LHCN-M2 (cell line): ENCODE measurements at places on chromosomes 5 and 9. TPM values are rescaled to one million over a fixed set of nuclear protein-coding genes. Genes with fewer than 3 reads are reported as not detected.

GRCh38 chr5:31983851-31984250 is 190.3 kb downstream of the GOLPH3 start:
- peak; percentile 47 for DNase-seq

- no peak for DNase-seq
These were observed 185.7 kb downstream of the NR3C1 start for GRCh38 chr5:143217804-143218160.

DNA sequence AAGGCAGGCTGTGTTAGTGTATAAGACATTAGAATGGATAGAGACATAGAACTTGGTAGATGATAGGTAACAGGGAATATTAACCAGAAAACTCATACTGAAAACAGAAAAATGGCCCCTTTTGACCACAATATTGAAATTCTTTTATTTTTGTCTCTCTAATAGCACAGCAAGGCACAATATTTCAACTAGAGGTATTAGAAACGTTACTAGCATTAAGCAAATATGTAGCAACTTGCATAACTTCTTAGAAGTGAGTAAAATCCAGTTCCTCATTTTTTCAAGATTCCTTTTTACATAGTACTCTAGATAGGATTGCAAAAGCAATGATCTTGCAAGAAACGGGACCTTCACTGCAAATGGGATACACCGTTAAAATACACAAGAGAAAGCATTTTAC is 102.7 kb upstream of the VCAN start:
- DNase-seq, result no peak

DNA sequence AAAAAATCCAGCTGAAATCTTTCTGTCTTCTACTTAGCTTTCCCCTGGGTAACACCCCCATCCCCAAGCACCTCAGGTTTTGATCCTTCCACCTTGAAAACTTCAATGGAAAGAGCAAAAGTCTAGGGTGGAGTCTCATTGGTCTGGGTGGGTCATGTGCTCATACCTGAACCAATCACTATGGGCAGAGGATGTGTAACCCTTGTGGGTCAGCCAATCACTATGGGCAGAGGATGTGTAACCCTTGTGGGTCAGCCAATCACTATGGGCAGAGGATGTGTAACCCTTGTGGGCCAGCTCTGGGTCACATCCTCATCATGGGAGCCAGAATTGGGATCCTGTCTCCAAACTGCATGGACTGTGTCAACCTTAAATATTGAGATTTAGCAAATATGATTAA is 18.5 kb downstream of the NAIF1 start:
- no peak for DNase-seq

GRCh38 chr9:98972716-98973115 is 29.0 kb downstream of the COL15A1 start:
- DNase-seq, result no peak

DNA sequence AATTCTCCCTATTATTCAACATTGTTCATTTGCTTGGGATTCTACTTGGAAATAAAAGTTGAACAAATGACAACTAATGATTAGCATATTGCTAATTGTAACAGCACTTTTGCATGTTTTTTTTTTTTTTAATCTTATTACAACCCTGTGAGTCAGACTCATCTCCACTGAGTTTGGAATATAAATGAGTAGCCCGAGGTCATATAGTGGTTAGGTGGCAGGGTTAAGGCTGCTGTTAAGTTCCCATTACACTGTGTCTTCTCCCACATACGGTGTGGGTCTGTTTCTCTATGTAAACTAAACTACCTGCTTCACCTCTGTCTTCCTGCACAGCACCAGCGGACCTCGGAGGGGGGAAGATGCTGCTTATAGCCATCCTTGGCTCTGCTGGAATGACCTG is 92.4 kb downstream of the EQTN start:
- DNase-seq, result peak; percentile 45

Gene NKD2
- not detected in 2 replicates for total RNA-seq

DNA sequence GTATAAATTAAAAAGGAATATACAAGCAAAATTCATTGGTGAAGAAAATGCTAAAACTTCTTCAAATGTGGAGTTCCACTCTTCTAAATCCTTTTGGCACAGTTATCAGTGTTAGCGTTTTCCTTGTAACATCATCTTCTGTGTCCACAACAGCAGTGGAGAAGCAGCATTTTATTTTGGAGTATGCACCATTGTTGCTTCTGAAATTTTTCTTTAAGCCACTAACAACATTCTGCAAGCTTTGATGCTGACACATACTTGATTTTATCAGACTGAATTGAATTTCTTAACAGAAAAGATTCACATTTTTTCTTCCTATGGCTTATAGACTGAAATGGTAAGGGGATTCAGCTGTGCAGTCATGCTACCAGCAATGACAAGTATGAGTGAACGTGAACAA is 60.8 kb upstream of the PTGER4 start:
- DNase-seq, result no peak

Gene TUSC1
- 11.7 and 14.1 TPM in 2 replicates for total RNA-seq

DNA sequence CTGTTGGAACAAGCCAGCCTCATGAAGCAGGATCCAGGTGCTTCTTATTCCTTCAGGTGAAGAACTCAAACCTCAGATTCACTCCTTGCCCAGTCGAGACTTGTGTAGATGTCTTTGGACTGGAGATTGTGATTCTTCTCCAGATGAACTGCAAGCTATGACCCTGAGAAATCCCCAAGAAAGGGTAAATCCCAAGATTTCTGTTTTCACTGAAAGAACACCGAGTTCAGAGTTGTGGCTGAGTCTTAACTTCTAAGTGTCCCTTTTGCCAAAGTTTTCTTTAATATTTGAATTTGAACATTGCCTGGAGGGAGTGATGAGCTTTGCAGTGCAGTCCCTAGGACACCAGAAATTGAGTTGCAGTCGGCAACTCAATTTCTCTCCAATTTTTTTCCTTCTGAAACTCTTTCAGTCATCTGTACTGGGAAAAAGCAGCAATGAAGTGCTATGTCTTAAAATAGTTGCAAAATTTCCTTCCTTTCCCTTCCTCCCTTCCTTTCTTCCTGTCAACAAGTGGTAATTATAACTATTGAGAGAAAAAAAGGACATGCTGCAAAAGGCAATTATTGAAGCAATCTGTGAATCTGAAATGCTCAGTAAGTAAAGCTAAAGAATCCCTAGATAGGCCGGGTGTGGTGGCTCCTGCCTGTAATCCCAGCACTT is 56.1 kb downstream of the ANKRD55 start:
- DNase-seq, result no peak

DNA sequence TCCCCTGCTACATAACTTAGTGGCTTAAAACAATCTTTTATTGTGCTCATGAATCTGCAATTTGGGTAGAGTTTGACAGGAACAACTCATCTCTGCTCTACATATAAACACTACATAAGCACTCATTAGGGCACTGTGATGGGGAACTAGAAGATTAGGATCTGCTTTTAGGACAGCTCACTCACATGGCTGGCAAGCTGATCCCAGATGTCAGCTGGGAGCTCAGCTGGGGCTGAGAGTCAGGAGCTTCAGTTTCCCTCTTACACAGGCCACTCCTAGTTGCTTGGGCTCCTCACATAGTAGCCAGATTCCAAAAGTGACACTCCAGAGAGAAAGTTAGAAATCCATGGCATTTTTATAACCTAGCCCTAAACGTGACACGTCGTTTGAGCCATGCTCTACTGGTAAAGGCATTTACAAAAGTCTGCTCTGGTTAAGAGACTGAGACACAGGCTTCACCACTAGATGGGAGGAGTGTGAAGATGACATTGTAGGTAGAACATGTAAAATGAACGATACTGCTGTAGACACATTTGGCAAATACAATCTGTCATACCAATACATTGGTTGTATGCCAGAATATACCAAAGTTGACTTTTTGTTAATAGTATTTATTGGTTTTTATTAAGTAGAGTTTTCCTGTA is 23.6 kb downstream of the SCAI start:
- peak; percentile 38 for DNase-seq

Gene TSLP
- 0.90 and 1.3 TPM in 2 replicates for total RNA-seq

- peak; percentile 36 for DNase-seq
These were observed 66.7 kb downstream of the SIL1 start for GRCh38 chr5:139131465-139131864.

DNA sequence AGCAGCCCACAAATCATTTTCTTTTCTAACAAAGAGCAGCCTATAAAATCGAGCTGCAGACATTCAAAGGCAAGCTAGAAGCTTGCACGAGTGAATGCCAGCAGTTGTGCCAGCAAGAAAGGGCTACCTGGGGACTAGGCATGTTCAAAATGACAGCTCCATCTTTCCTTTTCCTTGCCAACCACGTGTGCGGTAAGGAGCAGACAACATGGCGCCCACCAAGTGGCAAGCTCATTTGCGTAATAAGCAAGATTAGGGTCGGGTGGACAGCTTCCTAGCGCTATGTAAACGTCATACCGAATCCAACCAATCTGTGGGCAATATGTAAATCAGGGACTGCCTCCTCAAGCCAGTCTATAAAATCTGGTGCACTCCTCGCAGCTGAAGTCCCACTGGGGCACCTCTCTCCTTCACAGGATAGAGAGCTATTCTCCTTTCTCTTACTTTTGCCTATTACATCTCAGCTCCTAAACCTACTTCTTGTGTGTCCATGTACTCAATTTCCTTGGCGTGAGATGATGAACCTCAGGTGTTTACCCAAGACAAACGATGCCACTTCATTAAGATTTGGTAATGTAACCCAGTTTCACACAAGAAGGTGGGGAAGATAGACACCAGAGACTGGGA is 22.5 kb upstream of the SPARC start:
- no peak for DNase-seq

Gene RNF145
- 43.7 and 44.4 TPM in 2 replicates for total RNA-seq

DNA sequence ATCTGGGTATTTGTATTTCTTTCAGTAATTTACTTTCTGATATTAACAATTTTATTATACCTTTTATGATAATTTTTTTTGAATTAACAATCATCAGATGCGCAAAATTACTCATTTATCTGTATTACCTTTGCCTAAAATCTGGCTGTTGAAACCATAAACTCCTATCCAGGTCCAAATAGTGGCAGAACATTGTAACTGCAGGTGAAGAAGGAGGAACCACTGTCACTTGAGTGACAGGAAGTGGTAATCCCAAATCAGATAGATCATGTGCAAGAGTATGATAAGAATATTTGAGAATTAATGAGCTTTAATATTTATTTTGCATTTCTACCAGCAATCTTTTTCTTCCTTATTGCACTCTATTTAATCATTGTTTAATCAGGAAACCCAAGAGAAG is 139.3 kb upstream of the TLE4 start:
- no peak for DNase-seq

Gene ARL15
- 8.7 and 11.2 TPM in 2 replicates for total RNA-seq

Gene KLHL9
- 35.5 and 39.4 TPM in 2 replicates for total RNA-seq

Gene SLC6A19
- not detected in 2 replicates for total RNA-seq

GRCh38 chr5:178121391-178122276 is 8.3 kb downstream of the N4BP3 start:
- DNase-seq, result peak; percentile 36

Gene ESM1
- total RNA-seq, result 0.98 and 6.7 TPM in 2 replicates

DNA sequence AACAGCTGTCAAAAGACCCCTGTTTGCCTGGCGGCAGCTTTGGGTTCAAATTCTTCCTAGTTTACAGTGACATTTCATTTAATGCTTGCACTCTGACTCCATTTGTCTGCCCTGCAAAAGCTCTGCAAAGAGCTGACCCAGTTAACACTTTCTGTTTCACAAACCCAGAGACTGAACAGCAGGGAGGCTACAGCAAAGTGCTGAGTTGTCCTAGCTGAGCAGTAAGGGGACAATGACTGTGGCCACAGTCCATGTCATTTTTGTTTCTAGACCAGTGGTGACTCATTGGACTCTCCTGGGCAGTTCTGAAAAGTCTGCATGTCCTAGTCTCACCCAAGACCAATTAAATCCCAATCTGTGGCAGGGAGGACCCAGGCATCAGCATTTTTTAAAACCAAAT is 994.8 kb upstream of the WWC1 start:
- no peak for DNase-seq

Gene KCNV2
- total RNA-seq, result not detected in 2 replicates

DNA sequence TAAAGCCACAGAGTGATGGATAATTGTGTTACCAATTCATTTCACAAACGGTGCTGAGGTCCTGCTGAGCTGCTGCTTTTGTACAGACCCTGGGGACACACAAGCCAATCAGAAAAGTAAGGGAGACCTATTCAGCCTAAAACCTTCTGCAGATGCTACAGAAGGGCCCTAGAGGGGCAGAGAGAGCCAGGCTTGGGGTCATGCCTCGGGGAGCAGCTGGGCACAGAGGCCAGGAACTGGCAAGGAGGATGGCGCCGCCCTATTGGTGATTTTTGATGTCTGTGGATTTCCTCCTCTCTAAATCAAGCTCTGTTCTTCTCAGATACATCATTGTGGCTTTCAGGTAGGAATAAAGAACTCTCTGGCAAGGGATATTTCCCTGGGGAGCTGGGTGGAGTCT is 181.9 kb downstream of the ZNF462 start:
- DNase-seq, result no peak

DNA sequence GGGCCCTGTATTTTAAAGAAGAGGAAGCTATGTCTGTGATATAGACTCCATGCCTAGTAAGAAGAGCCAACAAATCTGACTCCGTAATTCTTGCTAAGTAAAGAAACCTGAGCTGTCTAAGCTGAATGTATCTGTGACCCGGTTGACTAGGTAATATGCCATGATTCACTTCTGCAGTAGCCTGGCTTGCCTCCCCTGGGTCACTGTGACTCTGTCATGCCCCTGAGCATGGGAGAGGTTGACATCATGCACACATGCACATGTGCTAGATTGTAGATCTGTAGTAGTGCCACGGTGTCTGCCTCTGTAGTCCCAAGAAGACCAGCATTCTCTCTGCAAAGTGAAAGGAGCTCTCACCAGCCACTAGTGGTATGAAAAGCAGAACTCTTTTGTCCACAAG is 9.1 kb downstream of the SLC22A5 start:
- no peak for DNase-seq

Gene PCDH1
- not detected in 2 replicates for total RNA-seq

GRCh38 chr5:78050888-78051287 is 243.6 kb downstream of the AP3B1 start:
- DNase-seq, result peak; percentile 8

DNA sequence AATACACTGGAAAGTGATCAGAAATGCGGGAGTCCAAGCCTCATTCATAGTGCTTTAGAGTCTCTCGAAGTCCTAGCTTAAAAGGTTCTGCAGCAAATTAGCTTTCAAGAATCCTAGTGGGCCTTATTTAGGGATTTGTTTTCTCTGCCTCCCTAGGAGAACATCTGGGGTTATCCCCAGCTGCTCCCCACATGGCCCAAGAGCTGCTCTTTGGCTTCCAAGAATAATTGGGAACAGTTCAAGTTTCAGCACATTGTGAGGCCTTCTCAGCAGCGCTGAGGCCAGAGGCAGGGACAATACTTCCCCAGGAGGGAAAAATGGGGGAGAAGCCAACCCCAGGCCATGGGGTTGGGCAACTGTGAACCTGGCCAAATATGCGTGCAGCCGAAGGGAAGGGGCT is 108.7 kb downstream of the LIFR start:
- DNase-seq, result no peak

Gene CAMK2A
- total RNA-seq, result 0.13 and 2.1 TPM in 2 replicates

GRCh38 chr5:134125039-134126015 is 10.8 kb downstream of the TCF7 start:
- DNase-seq, result peak; percentile 94

Gene GNPDA1
- total RNA-seq, result 53.5 and 113 TPM in 2 replicates

DNA sequence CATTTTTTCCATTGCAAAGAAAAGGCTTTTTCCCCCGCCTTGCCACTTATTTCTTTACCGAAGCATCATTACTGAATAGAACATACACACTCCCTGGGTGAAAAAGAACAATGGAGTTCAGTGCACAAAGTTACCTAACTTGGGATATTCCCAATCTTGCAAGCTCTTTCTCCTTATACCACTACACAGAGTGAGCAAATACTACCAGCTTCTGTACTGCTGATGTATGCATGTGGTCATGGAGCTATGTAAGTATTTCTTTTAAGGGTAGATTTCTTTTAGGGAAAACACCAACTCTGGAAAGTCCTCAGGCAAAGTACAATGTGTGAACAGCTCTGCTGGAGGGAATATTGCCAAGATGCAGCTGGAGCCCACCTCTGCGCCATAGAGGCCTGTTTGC is 81.1 kb downstream of the AOPEP start:
- no peak for DNase-seq

- DNase-seq, result no peak
These were observed 469.3 kb downstream of the SPATA31D1 start for GRCh38 chr9:82457891-82458290.
